NCI-H1694 (cell line): ENCODE measurements at places on chromosomes 12 and 14.

GRCh38 chr14:50308363-50308915 lies 3.6 kb downstream of the L2HGDH start:
- no peak for DNase-seq

- no peak for DNase-seq
These were observed 16.7 kb upstream of the AQP2 start for GRCh38 chr12:49933796-49934195.

DNA sequence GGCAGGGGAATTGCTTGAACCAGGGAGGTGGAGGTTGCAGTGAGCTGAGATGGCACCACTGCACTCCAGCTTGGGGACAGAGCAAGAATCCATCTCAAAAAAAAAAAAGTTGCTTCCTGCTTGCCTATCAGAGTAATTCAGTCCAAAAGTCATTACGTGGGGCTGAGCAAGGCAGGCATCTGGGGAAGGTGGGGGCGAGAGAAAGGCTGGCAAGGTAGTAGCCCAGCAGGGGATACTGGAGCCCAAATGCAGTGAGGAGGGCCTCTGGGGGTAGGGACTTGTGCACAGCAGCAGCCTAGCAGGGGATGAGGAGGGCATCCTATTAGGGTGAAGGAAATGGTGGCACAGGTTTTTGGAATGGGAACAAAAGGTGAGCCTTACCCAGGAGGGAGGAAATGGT lies 7.1 kb downstream of the ETFRF1 start:
- no peak for DNase-seq

GRCh38 chr12:71662849-71663560 lies 643 bp downstream of the ZFC3H1 start:
- DNase-seq, result no peak

DNA sequence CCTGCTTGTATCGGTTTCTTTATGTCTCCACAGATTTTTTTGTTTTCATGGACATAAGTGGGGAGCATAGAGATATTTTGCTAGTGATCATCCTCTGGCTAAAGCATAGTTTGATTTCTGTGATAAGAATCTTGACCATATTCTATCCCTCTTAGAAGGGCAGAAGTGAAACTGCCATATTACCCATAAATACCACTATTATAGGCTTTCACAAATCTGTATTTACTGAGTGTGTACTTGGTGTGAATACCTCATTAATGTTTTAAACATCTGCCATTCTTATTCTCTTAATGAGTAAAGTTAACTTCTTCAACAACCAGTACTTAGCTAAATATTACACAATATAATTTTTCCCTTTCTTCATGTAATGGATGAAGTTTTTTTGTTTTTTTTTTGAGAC lies 16.1 kb downstream of the WNK1 start:
- DNase-seq, result no peak

DNA sequence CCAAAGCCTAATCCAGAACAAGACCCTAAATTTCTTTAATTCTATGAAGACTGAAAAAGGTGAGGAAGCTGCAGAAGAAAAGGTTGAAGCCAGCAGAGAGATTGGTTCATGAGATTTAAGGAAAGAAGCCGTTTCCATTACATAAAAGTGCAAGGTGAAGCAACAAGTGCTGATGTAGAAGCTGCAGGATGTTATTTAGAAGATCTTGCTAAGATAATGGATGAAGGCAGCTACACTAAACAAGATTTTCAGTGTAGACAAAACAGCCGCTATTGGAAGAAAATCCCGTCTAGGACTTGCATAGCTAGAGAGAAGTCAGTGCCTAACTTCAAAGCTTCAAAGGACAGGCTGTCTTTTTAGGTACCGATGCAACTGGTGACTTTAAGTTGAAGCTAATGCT lies 65.4 kb upstream of the AMIGO2 start:
- no peak for DNase-seq

GRCh38 chr12:53696285-53696654 lies 20.4 kb upstream of the ATP5MC2 start:
- DNase-seq, result no peak

DNA sequence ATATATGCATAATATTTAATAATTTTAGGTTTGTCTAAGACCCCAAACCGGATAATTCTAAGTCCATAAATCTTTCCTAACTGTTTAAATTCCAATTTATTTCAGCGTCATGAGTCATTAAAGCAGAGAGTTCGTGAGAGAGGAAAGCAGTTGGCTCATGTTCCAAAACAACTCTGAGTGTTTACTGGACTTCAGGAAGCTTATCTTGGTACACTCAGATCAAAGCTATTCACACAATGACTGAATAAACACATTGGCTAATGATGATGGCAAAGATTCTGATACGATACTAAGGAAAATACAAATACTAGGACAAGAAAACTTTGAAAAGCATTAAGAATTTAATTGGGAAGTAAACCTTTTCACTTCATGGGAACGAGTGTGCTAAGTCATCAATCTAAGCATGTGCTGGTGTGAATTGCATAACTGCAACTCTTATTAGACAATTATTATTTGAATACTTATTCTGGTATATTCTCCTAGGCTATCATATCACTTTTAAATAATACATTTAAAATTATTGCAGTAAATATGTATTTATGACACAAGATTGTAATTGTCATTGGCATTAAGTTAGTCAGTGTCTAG lies 34.8 kb upstream of the CLEC14A start:
- no peak for DNase-seq

- DNase-seq, result no peak
These were observed 66.0 kb downstream of the BMP4 start for GRCh38 chr14:53890611-53891101.

DNA sequence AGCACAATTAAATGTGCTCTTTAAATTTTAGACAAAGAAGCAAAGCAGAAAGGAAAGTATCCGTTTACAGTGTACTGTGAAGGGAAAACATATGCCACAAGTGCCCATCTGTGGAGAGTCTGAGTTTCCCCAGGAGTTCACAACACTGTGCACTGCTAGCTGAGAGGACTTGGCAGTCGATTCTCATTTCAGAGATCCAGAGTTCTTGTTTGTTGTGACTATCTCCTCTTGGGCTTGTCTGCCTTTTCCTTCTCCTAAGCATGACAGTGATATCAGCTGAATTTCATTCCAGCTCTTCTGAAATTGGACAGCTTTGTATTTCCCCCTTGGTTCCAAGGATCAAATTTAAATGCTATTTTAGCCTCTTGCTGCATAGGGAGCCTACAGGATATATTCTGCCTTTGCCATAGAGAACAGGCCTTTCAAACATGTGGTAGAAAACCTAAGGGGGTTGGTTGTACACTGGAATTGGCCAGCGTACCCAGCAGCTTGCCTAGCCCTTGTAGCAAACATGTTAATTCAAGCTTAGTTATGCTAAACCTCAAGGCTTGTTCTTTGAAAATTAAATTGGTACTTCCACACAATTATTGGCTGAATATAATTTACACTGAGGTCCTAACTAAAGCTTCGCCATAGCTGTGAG lies 259.2 kb upstream of the NOVA1 start:
- peak; percentile 32 for DNase-seq

DNA sequence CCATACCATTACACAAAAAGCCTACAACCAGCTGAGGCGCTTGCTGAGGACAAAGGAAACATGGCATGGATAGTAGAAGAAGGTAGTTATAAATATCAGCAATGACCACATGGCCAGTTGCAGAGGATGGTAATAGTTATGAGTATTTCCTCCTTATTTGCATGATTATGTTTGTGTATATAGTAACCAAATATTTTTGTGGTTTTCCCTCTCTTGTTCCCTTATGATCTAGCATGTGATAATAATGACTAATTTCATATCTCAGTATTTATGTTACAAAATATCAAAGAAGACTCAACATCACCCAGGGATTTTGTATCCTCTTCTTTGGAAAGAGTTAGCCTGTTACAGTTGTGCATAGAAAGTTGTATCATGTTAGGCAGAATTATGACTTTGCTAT lies 13.5 kb upstream of the CATSPERB start:
- DNase-seq, result no peak

DNA sequence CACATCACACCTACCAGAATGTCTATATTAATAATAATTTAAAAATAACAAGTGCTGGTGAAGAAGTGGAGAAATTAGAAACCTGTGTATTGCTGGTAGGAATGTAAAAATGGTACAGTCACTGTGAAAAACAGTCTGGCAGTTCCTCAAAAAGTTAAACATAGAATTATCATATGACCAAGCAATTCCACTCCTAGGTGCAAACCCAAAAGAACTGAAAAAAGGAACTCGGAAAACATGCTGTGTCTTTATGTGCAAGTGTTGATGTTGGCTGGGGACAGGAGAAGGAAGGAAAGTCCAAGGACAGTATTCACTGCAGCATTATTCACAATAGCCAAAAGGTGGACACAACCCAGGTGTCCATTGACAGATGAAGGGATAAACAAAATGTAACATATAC lies 146.5 kb downstream of the TTC7B start:
- no peak for DNase-seq

GRCh38 chr14:100192250-100192671 lies 32.8 kb upstream of the DEGS2 start:
- DNase-seq, result no peak

- DNase-seq, result no peak
These were observed 55.6 kb upstream of the ISM2 start for GRCh38 chr14:77554207-77554606.

DNA sequence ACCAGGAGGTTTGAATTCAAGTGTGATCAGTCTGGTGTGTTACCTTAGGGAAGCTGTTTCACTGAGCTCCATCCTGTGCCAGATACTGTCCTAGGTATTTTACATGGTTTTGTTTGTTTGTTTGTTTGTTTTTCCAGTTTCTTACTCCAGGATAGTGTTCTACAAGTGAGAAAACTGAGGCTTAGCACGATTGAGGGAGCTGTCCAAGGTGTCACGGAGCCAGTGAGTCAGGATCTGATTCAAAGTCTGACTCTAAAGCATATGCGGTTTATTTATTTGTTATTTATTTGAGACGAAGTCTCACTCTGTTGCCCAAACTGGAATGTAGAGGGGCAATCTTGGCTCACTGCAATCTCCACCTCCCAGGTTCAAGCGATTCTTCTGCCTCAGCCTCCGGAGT lies 79.7 kb upstream of the GNG2 start:
- DNase-seq, result no peak

DNA sequence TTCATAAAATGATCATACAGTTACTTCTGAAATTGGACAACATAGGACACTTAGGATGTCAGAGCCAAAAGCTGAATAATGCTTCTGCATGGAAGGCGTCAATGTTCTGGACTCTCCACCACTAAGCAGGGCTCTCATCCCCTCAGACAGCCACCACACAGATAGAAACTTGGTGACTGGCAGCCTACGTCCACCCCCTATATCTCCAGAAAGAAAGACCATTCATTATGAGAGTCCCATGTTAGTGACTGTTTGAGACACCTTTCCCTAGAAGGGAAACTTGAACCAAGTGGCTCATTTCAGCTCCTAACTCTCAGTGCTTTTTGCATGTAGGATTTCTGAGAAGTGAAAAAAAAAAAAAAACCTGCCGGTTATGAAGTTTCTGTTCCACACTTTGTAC lies 251.0 kb upstream of the FKBP4 start:
- DNase-seq, result no peak

- DNase-seq, result no peak
These were observed 73.9 kb downstream of the HSD17B6 start for GRCh38 chr12:56836800-56837663.

DNA sequence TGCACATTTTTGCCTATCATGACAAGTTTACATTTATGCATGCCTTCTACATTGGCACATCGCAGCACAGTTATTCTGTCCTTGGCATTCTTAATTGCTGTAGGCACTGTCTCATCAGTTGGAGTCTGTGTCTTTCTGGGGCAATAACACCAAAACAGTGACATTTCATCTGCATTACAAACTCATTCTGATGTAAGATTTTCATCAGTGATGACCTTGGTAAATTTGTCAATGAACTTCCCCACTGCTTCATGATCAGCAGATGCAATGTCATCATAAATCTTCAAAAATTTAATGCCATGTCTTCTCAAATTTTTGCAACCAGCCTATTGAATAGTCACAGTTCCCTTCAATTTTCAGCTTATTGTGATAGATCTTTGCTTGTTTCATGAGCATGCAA lies 85.5 kb downstream of the CAPZA3 start:
- no peak for DNase-seq

DNA sequence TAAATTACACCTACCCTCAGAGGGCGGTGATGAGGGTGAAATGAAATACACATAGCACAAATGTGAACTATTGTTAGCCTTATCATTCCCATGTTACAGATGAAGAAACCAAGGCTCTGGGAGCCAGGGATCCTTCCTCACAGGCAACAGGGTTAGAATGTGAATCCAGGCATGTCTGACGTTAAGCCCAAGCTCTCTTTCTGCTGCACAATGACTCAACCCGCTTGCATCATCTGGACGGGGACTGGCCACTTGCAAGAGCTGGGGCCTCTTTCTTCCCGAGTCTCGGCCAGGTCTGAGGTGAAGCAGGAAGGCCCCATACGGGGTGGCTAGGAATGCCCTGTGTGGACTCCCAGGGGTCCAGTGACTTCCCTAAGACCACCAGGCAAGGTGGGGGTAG lies 105.2 kb downstream of the RBM19 start:
- DNase-seq, result no peak

DNA sequence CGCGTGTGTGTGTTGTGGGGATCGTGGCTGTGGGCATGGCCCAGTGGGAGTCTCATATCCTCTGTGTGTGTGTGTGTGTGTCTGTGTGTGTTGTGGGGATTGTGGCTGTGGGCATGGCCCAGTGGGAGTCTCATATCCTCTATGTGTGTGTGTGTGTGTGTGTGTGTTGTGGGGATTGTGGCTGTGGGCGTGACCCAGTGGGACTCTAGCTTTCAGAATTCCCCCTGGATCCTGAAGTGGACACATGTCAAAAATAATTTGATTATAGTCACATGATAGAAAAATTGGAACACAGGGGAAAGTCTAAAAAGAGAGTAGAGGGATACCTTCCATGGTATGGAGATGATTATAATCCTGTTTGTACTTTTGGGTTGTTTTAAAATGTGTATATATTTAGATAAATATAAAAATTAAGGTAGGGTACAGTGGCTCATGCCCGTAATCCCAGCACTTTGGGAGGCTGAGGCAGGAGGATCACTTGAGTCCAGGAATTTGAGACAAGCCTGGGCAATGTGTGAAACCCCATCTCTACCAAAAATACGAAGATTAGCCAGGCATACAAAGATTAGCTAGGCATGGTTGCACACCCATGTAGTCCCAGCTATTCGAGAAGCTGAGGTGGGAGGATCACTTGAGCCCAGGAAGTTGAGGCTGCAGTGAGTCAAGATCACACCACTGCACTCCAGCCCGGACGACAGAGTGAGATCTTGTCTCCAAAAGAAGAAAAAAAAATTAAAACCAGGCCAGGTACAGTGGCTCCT lies 11.0 kb downstream of the PAPLN start:
- DNase-seq, result no peak

GRCh38 chr14:99809360-99809759 lies 16.1 kb downstream of the EML1 start:
- DNase-seq, result no peak
